Ecto neural progenitor cell (in vitro differentiated cells): ENCODE measurements at places on chromosomes 7 and 10.

DNA sequence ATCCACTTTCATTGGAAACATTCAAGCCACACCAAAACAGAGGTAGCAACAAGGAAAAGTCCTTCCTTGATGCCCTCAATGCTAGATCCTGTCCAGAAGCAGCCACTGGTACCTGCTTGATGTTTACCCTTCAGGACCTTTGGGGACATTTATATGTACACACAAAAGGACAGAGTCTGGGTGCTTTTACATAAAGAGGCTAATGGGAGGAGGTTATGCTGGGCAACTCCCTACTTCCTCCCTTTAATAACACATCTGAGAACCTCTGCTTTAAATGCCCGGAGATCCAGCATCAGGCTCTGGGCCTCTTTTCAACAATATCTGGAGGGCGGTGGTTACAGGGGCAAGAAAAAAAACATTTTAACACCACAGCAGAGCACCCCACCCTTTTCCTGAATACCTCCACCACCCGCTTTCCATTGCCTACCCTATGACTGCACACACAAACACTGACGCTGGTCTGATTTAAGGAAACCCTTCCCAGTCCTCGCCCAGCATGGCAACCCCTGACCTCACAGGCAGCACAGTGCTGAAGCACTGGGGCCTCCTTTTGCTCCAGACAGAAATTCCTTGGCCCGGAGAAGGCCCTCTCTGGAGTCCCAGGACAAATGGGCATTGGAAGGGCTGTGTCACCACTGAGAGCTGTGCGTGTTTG, 39.3 kb upstream of the DUSP5 start:
- DNase-seq = no peak

GRCh38 chr7:25384788-25385505, 156.7 kb upstream of the NPVF start:
- DNase-seq = no peak

DNA sequence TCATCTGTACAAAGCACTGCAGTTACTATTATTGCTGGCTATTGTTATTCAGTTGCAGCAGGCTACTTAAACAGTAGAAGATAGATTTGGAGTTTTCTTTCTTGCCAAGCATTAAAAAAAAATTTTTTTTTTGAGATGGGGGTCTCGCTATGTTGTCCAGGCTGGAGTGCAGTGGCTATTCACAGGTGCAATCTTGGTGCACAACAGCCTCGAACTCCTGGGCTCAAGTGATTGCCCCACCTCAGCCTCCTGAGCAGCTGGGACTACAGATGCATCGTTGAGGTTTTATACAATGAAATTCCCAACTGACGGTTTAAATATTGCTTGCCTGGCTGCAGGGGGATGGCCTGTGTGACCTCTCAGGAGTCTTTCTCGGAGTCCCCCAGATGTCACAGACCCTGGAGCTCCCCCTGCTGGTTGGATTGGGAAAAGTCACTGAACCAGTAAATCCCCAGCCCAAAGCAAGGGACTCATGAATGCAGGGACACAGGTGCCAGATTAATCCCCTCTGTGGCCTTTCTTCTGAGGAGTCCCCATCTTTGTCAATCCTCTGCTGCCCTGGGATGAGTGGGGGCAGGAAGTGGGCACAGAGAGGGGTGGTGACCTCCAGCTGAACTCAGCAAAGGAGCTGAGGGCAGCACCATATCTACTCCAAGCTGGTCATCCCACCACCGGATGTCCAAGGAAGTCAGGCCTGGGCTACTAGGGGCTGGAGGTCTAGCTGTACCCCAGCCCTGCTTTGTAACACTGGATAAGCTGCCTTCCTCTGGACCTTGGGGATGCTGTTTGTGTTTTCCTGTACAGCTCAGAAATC, 149.6 kb downstream of the C10orf105 start:
- peak; percentile 90 for DNase-seq

DNA sequence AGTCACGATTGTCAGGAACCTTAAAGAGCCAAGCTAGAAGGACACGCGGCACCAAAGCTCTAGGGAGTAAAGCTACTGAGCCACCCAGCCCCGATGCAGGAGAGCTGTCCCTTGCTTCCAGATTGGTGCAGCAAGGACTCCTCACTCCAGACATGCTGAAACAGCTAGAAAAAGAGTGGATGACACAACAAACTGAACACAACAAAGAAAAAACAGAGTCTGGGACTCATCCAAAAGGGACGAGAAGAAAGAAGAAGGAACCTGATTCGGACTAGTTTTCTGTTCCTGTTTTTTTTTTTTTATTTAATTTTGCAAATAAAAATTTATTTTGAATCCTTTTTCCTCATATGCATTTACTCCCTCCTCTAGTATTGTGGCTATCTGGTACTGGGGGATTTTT, 11.4 kb upstream of the HKDC1 start:
- no peak for DNase-seq

GRCh38 chr10:116073001-116073400, 200.0 kb downstream of the GFRA1 start:
- no peak for DNase-seq

DNA sequence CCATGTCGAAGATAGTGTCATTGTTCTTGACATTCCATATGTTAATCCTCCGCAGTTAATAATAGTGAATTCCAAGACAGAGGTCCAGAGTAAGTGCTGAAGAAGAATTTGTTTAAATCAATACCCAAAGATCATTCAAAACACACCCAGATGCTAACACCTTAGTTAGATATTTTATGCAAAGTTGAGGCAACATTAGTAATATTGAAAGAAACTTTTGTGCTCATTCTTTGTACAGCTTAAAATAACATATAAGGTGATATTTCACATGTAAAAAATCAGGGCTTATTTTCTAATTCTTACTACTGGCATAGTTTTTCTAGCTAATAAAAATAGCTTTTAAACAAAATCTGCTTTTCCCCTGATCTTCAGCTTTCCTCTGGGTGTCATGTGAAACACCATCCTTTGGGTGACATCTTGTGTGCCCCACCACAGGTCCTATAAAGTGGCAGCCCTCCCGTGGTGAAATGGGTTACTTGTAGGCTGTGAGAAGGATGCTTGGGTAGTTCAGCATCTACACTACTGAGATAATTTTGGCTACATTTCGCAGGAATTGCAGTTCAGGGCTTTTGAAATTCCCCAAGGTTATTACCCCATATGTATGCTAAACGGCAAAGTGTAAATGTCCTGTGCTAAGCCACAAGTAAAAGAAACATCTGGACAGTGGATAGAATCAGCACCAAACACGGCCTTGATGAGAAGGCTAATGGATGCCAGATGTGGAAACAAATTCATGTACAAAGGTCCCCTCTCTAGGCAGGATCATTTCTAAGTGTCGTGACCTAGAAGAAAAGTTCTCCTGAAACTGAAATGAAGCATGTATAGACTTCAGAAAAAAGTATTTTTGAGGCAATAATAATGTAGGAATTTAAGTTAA, 105.4 kb downstream of the GRM3 start:
- DNase-seq = no peak

DNA sequence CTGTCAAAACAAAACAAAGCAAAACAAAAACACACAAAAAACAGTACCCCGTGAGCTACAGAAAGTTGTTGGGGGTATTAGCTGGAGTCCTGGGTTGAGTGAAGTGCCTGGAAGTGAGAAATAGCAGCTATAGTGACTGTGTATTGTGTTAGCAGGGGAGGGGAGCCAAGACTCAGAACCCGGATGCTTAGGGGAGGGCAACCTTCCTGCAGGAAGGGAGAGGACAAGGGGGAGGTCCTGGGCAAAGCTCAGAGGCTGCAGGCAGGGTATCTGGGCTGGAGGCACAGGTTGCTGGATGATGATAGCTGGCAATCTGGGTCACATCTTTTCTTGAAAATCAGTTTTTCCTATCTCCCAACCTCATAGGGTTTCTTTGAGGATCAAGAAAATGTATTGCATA, 75.8 kb upstream of the PARD3 start:
- DNase-seq = no peak

DNA sequence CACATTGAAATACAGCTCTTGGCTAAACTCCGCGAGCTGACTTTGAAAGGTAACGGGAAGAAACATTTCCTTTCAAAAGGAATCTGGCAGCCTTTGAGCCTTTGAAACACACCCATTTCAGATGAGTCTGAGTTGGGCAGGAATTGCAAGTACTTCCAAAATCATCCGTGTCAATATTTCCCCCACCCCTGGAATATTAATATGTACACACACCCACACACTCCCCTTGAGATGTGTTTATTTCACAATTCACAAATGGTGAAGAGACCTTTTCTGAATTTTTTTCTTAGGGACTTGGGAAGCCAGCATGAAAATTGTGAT, 438.7 kb upstream of the NRP1 start:
- DNase-seq = no peak

GRCh38 chr7:98879979-98880315, 1.6 kb downstream of the TRRAP start:
- no peak for DNase-seq

DNA sequence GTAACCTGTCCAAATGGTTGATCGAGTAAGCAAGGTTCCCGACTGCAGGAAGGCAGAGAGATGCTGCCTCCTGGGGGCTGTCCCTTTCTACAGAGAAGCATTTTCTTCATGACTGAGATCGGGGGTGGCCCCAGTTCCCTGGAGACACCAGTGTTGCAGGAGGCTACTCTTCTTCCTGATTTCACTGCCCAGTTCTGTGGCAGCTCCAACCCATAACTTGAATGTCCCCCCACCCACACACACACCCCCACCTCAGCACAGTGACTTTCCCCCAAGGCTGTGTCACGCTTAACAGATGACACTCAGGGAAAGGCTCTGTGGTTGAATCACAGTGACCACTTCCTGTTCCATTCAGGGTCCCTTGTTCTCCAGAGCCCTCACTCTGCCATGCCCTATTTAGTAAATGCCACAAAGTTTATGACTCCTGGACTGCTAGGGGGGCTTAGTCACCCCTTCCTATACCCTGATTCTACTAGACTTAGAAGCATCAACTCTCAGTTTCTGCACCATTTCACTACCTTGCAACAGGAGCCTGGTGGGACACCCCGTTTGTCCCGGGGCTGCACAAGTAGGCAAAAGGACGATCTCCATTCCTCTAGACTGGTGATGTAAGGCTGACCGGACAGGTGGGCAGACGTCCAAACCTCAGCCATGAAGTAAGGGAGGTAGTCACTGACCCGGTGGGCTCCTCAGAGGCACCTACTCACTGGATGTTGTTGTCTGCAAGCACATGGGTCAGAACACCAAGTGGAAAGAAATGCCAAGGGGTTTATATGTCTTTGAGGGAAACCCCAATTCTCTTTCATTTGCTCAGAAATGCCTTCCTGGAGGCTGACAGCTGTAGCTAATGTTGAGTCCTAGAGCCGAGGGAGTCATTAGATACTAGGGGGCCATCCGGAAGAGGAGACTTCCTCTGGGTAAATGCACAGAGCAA, 31.3 kb upstream of the SMC3 start:
- DNase-seq = no peak

DNA sequence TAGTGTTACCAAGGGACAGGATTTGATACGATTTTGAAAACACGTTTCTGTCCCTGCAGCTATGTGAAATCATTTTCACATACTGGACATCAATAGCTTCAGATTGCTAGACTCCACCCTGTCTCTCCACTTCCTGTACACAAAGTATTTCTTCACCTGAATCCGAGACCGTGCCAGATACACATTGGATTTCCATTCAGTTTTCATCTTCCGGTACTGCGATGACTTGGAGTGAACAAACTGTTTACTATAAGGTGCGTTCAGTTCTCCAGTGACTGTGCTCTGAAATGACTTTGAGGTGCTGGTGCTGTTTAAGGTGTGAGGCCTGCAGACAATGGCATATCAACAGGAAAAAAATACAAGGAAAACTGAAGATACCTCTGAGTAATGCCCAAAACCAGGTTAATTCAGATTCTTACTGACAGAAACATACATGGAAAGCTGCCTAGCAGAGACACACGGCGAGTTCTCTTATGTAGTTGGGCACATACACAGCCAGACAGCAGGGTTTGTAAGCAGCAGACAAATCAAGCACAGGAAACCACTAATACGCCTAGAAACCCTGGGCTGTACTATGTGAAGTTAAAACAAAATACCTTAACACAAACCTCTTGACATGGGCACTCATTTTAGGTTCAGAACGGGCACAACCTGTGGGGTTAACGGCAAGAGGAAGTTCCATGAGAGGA, 119.2 kb downstream of the GALNT11 start:
- DNase-seq = no peak

DNA sequence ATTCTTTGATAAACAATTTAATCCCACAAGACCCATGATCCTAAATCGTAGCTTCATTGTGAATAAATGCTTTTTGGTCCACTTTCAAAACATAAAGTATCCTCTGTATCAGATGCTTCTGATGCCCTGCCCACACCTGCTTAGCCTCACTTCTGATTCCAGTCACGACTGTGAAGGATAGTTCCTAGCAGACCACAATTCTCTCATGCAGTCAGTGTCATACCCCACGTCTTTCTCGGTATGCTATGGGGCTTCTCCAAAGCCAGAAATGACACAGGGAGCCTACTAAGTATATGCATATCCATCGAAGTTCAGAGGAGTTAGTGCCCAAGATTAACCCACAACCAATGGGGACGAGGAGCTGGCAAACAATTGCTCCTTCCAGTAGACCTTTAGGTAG, 27.6 kb upstream of the CTNNA3 start:
- no peak for DNase-seq

- DNase-seq = no peak
Measured at GRCh38 chr10:33493978-33494377, 159.5 kb upstream of the NRP1 start.

GRCh38 chr10:34080485-34081346, 734.4 kb downstream of the PARD3 start:
- DNase-seq = no peak

DNA sequence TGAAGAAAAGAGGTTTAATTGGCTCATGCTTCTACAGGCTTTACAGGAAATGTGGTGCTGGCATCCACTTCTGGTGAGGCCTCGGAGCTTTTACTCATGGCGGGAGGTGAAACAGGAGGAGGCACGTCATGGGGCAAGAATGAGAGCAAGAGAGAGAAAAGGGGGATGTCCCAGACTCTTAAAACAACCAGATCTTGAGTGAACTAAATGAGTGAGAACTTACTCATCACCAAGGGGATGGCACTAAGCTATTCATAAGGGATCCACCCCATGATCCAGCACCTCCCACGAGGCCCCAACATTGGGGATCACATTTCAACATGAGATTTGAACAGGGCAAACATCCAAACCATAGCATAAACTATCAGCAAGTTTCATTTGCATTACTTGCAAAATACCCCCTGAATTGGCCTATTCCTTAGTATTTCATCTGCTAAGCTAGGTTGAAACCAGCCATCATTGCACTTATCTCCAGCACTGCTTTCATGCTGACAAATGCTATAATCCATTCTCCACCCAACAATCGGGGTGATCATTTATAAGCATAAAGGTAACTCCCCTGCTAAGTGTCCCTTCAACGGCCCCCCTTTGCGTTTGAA, 179.0 kb downstream of the NOC3L start:
- DNase-seq = no peak

DNA sequence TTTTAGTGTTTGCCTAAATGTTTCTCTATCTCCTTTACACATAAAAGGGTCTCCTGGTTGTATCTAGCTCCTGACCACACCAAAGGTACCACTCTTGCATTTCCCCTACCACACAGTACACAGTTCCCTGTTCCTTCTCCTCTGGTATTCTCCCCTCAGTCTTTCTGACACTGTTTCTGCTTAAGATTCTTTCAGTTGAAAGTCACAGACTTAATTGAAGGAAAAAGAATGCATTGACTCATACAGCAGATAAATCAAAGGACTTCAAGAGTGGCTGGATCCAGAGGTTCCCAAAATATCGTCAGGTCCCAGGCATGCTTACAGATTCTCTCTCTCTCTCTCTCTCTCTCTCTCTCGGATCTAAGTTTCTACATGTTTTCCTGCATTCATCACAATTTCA, 185.6 kb upstream of the LRGUK start:
- DNase-seq = no peak
